IgD-negative memory B cell (primary cell): ENCODE measurements at places on chromosomes 16 and 17. TPM values are rescaled to one million over a fixed set of nuclear protein-coding genes. Genes with fewer than 3 reads are reported as not detected.

Gene SMIM36
- polyA plus RNA-seq, result not detected

Gene CDC6
- 0.93 TPM for polyA plus RNA-seq

Gene CPHXL2
- polyA plus RNA-seq, result 0.18 TPM

Gene AIPL1
- polyA plus RNA-seq, result not detected

Gene KRTAP1-5
- polyA plus RNA-seq, result not detected

Gene MEIOB
- not detected for polyA plus RNA-seq

Gene TBC1D26
- not detected for polyA plus RNA-seq

Gene RPRML
- polyA plus RNA-seq, result 0.28 TPM

Gene AARSD1
- 48.9 TPM for polyA plus RNA-seq

Gene ATP2A3
- 155 TPM for polyA plus RNA-seq

Gene SLC38A8
- polyA plus RNA-seq, result not detected

Gene RUNDC3A
- not detected for polyA plus RNA-seq
